ENCODE measurements at places on chromosomes 1 and 21.
A peak's percentile ranks its signal among the peaks of the same experiment; 100 is the strongest.

GRCh38 chr1:207997486-207998268 is 86.8 kb upstream of the CD34 start:
- peak; percentile 63 for DNase-seq

- peak; percentile 65 for DNase-seq
Measured at GRCh38 chr1:36696261-36696940, 213.7 kb upstream of the CSF3R start.

DNA sequence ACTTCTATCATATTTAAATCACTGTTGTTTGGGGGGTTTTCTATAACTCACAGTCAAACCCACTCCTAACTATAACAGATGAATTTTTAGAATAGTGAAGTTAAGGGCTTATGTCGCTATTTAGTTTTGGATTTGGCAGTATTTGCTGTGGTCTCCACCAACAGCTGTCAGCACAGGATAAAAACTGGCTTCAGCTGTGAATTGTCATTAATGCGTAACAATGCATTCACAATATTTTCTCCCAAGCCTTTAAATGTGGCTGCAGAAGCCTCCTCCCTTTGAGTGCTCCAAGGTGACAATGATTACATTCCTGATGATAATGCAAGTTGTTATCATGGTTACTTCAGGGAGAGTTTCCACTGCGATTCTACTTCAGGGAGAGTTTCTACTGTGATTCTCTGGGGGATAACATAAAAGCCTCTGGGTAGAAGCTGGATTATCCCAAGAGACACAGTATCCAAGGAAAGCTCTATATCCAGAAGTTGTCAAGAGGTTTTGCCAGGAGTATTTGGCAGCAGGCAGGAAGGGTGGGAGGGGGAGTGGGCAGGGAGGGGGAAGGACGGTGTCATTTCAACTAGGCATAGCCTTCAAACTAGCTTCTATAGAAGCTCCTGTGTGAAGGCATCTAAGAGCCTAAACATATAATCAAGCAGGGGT is 14.9 kb upstream of the SMIM12 start:
- DNase-seq, result peak; percentile 47

GRCh38 chr1:167515461-167515860 is 2.9 kb downstream of the CD247 start:
- no peak for DNase-seq

GRCh38 chr1:195866781-195867222 is 741.4 kb downstream of the KCNT2 start:
- DNase-seq, result no peak

DNA sequence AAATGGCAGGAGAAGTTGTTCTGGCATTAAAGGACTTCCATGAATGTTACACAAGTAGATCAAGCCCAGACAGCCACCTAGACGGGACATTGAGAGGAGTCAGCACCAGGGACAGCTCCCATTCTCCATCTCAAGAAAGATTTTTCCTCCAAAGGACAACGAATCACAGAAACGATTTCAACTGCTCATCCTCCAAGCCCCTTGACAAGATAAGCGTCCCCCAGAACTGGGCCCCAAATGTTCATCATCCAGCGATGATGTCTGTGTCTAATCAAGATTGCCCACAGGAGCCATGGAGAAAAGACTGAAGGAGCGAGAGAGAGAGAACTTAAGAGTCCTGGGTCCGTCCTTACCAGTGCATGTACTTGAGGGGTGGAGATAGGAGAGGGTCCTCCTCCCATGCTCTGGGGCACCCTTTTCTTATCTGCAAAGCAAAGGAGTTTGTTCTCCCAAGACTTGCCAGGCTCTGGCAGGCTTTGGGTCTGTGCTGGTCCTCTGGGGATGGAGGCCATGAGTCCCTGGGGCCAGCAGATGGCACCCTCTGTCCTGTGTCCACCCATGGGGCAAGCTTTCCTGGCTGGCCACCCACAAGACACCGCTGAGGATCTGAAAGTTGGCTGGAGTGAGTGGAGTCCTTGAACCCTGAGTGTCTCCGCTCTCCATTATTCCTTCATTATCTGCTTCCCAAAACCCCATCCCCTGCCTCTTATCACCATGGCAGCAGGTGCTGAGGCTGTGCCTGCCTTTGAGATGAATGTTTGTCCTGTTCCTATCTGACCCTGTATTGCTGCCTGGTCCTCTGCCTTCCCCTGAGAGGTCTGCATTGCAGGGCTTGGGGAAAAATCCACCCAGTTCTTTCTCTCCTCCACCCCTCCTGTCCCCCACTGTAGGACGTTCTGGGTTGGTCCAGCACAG is 164.6 kb downstream of the ACTL8 start:
- no peak for DNase-seq

DNA sequence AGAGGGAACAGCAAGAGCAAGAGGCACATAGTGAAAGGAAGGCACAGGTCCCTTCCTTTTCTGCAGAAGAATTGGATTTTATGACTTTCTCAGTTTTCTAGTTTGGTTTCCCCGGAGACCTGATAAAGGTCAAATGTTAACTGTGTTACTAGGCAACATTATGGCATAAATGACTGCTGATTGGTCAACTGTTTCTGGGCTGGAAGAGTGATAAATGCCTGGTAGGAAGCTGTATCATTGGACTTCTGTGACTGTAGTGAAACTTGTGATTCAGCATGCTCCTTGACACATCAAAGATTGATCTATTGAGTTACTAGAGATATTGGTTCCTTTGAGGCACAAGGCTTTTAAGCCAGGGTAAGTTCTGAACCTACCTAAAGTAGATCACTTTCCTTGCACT is 55.7 kb downstream of the LRRC8C start:
- DNase-seq, result no peak

DNA sequence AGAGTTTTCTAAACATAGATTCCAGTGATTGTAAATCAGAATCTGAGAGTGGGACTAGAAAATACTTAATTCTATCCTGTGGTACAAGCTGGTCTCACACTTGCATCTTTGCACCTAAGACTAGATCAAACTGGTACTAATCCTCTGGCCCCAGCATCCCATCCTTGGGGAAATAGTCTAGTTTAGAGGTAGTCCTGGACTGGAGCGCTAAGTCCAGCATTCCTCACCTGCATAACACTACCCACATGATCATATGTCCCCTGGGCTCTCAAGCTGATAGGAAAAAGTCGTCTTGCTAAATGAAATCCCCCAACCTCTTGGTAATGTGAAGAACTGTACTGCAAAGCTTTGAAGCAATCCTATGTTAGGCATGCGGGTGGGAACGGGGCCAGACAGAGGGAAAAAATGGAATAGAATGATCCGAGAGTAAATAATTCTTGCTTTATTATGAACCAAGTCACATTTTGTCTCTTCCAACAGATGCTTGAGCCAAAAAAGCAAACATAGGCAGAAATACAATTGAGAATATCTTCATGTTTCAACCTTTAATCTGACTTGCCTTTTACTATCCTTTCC is 4.8 kb downstream of the COX20 start:
- DNase-seq, result no peak

DNA sequence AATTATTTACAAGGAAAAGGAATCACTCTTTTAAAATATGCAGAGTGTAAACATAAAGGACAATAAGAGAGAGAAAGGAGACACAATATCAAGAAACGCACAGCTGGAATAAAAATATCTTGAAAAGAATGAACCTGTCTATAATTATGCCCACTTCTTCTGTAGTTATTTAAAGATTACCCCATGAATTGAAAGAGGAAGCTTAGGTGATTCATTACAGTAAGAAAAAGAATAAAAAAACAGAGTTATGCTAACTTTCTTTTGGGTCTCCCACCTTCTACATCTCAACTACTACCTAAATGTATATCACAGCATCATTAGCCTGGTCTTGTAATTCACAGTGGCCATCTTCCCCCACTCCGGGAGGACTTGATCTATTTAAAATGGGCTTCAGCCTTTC is 182.1 kb downstream of the MRPL39 start:
- no peak for DNase-seq

- no peak for DNase-seq
Measured at GRCh38 chr1:27596986-27597385, 7.0 kb downstream of the AHDC1 start.

DNA sequence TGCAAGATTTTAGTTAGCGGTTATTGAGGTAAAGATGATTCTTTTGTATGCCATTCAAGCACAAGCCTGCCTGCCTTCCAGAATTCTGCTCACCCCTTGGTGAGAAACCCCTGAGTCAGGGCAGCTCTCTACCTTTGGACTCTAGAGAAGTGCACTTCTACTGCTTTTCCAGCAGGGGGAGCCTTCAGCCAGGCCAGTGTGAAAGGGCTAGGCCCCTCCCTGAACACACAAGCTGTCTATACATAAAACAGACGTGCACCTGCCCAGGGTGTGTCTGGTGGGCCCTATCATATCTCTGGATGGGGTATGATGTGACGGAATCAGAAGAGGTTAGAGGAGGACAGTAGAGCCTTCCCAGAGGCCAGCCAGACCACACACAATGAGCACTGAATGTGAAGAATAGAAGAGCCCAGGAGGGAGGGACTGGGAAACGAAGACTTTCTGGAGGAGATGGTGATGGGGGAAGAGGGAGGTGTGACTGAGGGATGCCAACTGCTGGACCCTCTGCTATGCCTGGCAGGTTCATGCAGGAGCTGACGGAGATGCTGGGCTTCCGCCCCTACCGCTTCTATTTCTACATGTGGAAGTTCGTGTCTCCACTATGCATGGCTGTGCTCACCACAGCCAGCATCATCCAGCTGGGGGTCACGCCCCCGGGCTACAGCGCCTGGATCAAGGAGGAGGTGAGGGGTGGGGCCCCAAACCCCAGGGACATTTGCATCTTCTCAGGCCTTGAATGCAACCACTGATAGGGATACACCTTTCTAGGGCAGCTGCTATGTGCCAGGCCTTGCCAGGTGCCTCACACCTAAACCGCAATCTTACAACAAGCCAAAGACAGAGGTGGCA is 13.0 kb upstream of the KCNC4 start:
- peak; percentile 85 for DNase-seq

- no peak for DNase-seq
Measured at GRCh38 chr1:185353124-185353523, 36.1 kb upstream of the IVNS1ABP start.

- peak; percentile 55 for DNase-seq
Measured at GRCh38 chr1:248924696-248925532, 18.9 kb downstream of the PGBD2 start.

All from NCI-H2171 treated with DMSO at 0.1 percent for 48 hours (cell line).